ENCODE measurements at places on chromosomes 7 and 10.

DNA sequence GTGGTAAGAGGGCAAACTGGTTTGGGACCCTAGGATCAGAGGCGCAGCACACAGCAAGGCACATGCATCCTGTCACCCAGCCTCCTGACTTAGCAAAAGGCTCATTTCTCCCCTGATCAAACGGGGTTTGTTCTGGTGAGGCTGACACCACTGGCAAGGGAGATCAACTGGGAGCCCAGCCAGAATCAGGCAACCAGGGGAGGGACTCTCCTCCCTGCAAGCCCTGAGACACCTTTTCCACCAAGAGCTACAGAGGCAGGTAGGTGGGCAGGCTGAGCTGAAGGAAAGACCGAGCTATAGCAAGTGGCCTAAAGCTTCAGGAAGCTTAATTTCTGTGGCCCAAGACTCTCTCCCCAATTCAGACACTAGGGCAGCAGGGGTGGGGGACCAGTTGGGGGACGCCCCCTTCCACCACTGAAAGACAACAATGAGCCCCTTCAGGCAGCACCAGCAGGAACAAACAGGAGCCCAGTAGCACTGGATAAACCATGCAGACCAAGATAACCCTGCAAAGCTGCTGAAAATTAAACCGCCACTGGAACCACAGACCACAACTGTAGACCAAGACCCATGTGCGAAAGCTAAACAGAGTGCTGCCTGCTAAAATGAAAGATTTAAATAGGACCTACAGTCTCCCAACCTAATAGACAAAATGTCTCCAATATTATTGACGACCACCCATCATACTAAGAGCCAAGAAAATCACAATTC, 27.1 kb upstream of the SAR1A start:
- no peak for DNase-seq

GRCh38 chr10:89283025-89283935, 18.6 kb upstream of the IFIT2 start:
- DNase-seq, result no peak

- DNase-seq, result no peak
Observed at GRCh38 chr10:119132521-119133345, 28.8 kb downstream of the DENND10 start.

- no peak for DNase-seq
Observed at GRCh38 chr10:124592736-124593430, 131.3 kb downstream of the LHPP start.

DNA sequence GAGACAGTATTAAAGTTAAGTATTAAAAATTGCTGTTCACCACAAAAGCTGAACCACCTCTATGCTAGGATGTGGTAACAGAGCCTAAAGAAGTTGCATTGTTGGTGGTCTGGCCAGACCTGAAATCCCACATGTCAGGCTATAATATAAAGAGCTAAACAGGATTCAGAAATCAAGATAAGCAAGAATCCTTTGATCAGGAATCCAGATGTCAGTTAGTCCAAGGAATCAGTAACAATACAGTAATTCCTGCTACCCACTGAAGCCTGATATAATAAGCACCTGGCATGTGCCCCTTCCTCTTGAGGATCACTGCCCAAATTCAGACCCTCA, 48.9 kb downstream of the ZNF277 start:
- DNase-seq, result no peak

- DNase-seq, result no peak
Observed at GRCh38 chr10:88129013-88129412, 265.6 kb downstream of the PTEN start.

DNA sequence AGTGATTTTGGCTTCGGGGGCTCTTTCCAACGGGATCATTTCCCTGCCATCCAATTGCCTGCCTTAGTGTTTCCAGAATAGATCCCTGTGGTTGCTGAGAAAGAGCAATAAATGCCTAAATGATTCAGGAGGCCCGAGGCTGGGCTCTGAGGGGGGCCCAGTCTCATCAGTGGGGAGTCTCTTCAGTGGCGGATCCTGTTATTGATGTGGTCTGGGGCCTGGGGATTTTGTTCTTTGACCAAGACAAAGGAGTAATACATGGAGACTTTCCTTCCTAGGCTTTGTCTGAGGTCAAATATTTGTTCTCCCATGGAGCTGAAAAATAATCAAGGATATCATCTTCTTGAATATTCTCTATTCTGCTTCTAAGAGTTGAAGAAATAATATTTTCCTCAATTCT, 40.8 kb downstream of the TAS2R41 start:
- no peak for DNase-seq

GRCh38 chr7:18808026-18808425, 309.4 kb downstream of the TWIST1 start:
- no peak for DNase-seq

DNA sequence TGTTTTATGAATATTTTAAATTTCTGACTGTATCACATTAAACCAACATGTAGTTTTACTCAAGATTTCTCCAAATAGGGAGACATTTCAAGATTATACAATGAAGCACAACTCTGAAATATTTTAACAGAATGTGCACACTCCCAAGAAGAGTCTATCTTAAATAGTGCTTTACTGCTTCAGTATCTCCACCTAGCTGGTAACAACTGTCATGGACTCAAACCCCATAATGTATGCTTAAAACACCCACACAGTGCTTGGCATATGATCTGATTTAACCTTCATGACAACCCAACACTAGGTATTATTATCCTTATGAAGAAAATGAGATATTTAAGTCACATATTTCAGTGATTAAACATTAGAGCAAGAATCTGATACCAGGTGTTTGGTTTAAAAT, 45.9 kb downstream of the ASZ1 start:
- no peak for DNase-seq

- no peak for DNase-seq
Observed at GRCh38 chr7:139058943-139059342, 23.1 kb upstream of the ZC3HAV1L start.

GRCh38 chr7:36430881-36431280, 41.2 kb downstream of the ANLN start:
- DNase-seq, result no peak

- DNase-seq, result no peak
Observed at GRCh38 chr10:103458720-103459119, at the start of gene CALHM1. Gene CALHM1, minus strand, starts transcription at chr10:103458900. Its CDS starts 149 bp downstream, at chr10:103458751.

- no peak for DNase-seq
Observed at GRCh38 chr10:80608706-80609105, 71.0 kb downstream of the SH2D4B start.

GRCh38 chr10:128579280-128579865, 453.1 kb upstream of the MKI67 start:
- no peak for DNase-seq
